ENCODE measurements at places on chromosomes 1 and 21.

DNA sequence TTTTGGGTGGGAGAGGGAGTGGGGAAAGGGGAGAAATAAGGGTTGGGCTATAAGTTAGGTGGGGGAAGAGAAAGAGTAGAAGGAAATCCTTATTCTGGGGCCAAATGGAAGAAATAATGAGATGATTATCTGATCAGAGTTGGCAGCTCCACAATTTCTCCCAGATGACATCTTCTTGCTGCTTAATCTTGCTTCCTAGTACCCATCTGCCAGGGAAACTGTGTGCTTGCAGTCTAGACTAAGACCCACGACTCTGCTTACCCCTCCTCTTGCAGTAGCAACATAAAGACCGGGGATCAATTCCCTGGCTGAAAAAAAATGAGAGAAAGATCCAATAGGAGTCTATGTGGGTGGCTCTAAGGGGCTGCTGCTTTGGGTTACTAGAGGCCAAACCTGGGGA lies 95.6 kb downstream of the PAPPA2 start:
- DNase-seq, result no peak

GRCh38 chr1:197225611-197226010 lies 42.4 kb upstream of the CRB1 start:
- no peak for DNase-seq

DNA sequence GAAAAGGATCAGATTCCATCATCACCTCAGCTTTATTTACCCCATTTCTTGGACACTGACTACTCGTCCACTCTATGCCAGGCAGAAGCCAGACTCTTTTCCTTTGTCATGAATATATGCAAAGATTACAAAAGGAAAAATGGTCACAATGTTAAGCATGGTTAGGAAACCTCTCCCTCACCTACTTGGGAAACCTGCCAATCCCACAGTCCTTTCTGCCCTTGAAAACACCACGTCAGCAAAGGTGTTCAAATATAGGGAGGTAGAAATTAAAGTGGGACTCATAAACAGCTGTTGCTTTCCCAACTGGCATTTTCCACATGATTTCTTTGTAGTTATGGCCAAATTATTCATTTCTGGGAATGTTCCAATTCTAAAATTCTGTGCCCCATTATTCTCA lies 16.2 kb upstream of the ATP13A2 start:
- peak; percentile 48 for DNase-seq

GRCh38 chr1:77504986-77505385 lies 177.5 kb downstream of the ZZZ3 start:
- DNase-seq, result no peak

DNA sequence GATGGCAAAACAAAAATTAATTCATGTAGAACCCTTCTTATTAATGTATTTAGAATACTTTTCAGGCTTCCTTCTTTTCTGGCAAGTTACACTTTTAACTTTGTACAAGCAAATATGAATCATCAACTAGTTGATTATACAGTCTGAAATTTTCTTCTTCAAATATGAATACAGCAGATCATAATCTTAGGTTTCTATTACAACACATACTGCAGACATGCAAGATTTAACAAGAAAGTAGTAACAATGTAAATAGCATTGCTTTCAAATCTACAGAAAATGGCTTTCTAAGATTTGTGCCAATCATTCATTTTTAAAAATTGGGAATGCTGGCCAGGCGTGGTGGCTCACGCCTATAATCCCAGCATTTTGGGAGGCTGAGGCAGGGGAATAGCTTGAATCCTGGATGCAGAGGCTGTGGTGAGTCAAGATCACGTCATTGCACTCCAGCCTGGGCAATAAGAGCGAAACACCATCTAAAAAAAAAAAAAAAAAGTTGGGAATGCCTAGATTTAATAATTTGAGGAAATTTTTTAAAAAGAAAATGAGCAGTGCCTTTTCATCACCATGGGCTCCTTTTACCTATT lies 68.4 kb upstream of the DPYD start:
- no peak for DNase-seq

DNA sequence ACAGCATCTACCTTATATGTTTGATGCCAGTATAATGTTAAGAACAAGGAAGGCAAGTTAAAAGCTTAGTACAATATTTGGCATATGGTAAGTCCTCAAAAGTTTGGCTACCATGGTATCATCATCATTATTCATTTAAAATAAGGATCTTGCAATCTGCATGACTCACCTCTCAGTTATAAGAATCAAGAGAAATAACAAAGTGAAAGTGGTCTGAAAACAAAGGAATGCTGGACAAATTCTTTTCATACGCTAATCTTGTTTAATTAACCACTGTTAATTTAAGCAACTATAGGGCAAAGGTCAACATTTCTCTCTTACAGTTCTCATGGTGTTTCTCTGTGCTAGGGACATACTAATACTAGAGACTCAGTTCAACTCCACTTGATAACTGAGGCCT lies 13.0 kb upstream of the CLDN19 start:
- no peak for DNase-seq

- no peak for DNase-seq
Observed at GRCh38 chr21:38979271-38980121, 173.8 kb downstream of the ETS2 start.

DNA sequence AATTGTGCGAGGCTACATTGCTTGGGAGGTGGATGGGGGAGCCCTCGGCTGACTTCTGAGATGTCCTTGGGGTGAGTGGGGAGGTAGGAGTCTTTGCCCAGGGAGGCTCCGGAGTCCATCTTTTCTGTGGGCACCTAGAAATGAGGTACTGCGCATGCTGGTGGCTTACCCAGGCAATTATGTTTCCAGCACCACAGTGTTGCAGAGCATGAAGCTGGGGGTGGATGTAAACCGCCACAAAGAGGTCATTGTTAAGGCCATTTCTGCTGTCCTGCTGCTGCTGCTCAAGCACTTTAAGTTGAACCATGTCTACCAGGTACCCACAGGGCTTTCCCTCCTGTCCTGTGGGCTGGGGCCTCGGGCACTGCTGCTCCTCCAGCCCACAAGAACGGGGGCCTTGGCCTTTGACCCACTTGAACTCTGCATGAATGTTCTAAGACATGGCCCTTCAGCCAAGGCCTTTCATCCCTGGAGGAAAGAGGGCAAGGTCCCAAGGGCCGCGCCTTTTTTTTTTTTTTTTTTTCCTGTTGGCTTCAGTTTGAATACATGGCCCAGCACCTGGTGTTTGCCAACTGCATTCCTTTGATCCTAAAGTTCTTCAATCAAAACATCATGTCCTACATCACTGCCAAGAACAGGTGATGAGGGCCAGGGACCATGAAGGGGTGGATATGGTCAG lies 14.6 kb downstream of the STRIP1 start:
- DNase-seq, result no peak

- DNase-seq, result no peak
Observed at GRCh38 chr21:44299458-44300261, at the start of gene PFKL. Gene PFKL, plus strand, starts transcription at chr21:44300053. Its CDS starts 53 bp downstream, at chr21:44300106.

- DNase-seq, result no peak
Observed at GRCh38 chr1:24151175-24151533, 8.2 kb upstream of the IL22RA1 start.

DNA sequence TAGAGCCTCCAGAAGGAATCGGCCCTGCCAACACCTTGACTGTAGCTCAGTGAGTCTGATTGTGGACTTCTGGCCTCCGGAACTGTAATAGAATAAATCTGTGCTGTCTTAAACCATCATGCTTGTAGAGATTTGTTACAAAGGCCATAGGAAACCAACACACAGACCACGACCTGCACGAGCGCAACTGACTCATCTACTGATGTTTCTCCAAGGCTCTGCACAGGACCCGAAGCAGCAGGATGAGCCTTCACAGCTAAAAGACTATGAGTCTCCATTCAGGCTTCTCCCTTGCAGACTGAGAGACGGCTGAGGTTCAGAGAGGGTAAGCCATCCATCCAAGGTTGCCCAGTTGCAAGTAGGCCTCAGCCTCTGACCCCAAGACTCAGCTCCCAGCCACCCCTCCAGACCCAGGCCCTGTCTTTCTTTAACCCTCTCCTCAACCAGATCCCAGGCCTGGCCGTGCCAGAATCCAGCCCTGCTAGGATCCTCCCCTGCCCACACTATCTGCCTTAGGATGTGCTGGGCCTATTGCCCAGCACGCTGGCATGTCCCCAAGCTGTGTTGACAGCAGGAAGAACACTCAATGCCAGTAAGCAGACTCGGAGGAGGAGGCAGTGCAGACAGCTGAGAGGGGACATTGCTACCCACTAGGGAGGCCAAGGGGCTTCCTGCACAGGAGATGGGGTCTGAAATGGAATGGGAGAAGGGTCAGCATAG lies 109.0 kb downstream of the HMGB4 start:
- DNase-seq, result peak; percentile 40

- DNase-seq, result peak; percentile 16
Observed at GRCh38 chr1:99970713-99971255, 988 bp downstream of the SLC35A3 start.

DNA sequence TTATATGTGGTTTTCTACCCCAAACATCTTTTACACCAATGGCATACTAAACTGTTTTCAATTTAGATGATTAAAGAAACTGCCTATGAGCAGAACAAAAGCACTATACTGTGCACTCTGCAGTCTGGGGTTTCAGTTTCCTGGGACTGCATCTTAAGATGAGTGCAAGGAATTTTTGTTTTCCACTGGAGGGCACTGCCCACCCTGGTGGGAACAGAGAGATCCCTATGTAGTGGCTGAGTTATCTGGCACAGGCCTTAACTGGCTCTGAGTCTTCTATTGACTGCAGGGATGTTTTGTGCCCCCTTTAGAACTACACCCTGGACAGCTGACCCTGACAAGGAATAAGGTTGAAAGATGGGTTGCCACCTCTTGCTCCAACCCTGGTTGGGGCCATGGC lies 12.0 kb downstream of the PROK1 start:
- DNase-seq, result no peak

DNA sequence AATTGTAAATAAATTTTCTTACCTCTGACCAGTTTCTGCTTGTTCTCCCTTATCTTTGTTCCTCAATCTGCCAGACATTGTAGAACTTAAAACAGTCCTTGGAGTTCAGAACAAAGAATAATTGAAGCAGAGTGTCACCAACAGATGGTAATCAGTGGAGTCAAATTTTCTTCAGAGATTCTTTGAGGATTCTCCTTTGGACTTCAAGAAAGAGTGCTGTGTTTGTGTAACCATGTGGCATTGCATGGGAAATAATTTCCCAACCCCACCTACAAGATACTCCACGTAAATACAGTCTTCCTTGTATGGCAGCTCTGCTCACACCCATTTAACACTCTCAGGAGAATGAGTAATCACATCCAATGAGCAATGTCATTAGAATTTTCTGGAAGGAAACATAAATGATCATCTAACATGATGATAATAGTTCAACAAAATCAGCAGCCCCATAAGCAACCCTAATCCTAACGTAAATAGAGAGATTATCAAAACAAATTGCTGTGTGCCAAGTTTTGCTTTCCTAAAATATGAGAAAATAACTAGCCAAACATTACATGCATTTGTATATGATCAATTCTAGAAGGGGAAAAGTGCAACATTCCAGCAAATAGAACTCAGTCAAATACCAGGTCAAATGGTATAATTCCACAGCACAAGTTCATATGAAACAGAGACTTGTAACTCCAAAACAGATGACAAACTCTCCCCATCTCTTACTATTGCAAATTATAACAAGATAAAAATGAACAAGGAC lies 6.9 kb upstream of the DENND1B start:
- DNase-seq, result no peak

- DNase-seq, result peak; percentile 7
Observed at GRCh38 chr1:212566522-212567479, 41.8 kb upstream of the ATF3 start.

DNA sequence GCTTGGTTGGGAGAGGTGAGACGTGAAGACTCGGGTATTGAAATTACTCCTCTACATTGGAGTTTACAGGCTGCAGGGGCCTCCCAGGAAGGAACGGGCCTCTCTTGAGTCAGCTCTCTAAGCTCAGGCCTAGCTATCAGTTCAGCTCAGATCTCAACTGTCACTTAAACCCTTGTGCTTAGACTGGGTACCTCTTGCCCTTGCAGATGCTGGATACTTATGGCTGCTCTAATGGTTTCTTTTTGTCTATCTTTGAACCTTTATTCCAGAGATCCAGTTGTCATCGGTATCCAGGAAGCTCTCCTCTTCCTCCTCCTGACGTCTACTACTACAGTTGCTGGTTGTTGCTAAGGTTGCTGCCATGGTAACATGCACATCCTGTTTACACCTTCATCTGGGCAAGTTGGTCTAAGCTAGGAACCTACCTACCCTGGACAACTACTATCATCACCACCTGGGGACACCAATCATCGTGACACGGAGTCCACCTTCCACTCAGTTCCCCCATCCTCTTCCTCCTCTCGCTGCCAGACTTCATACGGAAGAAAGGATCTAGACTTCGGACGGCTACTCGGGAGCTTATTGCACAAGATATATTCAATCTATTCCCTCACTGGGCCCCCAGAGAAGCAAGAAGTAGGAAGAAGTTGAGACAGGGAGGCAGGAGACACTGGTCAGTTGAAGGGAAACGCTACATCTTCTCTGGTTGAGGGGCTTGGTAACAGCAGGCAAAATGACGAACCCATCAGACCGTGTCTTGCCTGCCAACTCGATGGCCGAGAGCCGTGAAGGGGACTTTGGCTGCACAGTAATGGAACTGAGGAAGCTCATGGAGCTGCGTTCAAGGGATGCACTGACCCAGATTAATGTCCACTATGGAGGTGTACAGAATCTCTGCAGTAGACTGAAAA lies 56.1 kb downstream of the ATP2B4 start:
- no peak for DNase-seq

- DNase-seq, result no peak
Observed at GRCh38 chr1:177984136-177984525, 14.3 kb upstream of the SEC16B start.

DNA sequence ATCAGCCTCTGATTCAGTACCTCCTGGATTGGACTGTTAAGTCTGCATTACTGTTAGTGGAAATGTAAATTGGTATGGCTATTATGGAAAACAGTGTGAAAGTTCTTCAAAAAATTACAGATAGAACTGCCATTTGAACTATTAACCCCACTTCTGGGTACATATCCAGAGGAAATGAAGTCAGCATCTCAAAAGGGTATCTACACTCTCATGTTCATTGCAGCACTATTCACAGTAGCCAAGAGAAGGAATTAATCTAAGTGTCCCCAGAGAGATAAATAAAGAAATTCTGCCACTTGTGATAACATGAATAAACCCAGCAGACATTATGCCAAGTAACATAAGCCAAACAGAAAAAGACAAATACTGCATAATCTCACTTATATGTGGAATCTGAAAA lies 676.0 kb downstream of the PLA2G4A start:
- no peak for DNase-seq

- no peak for DNase-seq
Observed at GRCh38 chr1:27662261-27662660, 9.7 kb downstream of the IFI6 start.

- DNase-seq, result no peak
Observed at GRCh38 chr1:17108360-17108759, 10.9 kb downstream of the PADI2 start.

DNA sequence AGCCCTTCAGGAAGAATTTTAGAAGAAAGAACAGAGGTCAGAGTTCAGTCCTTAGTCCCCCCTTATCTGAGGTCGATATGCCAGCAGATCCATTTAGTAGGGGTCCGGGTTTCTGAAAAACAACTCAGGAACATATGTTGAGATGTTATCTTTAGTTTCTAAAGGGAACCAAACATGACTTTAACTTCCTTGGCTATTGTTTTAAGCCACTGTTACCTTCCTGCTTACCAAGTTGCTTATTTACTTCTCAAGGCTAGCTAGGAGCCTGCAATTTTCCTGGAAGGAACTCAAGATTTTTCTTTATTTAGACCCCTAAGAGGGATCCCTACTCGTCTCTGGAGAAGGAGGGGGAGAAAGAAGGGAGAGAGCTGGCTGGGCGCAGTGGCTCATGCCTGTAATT lies 54.3 kb downstream of the KCNC4 start:
- DNase-seq, result no peak

- DNase-seq, result no peak
Observed at GRCh38 chr1:170436928-170437327, 95.0 kb upstream of the GORAB start.

Measured in NCI-H2029 treated with DMSO at 0.1 percent for 48 hours (cell line).